ENCODE measurements at places on chromosomes 11 and 22.

GRCh38 chr11:12212821-12213185, 102.4 kb downstream of the MICAL2 start:
- no peak for DNase-seq

- no peak for DNase-seq
These were observed 17.5 kb downstream of the GAB2 start for GRCh38 chr11:78400116-78400515.

GRCh38 chr11:46389450-46390330, 1.9 kb downstream of the CHRM4 start:
- DNase-seq = peak; percentile 82

DNA sequence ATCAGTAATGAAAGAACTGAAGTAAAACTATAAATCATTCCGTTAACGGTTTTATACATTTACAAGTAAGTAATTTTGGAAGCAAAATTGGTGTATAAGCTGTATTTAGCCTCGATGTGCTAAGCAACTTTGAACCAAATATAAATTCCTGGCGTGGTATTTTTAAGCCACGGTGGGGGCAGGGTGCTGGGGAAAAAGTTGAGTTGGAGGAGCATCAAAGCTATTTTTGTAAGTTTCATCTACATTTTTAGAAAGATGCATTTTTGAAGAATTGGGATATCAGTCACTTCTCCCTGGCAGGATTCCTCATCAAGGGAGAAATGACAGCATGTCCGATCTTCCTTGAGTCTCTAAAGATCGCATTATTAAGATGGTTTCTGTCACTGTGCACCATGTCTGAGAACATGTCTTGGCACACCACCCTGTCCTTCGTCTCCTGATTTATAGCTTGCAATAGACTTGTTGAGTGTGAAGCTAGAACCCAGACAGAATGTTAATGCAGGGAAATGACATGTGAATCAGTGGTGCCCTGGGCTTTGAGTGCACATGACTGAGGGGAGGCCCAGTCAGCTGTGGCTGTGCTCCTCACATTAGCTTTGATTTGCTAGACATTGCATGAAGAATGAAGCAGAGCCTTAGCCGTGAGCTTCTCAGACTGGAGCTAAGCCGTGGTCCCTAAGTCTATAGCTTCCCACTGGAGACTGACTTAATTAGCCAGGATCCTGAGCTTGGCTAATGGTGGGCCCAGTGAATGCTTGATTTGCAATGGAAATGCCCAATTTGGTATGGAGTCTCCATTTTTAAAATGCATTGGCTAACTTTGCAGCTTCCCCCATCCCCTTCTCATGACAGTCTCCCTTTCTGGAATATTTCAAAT, 127.0 kb downstream of the COMMD9 start:
- DNase-seq = no peak

- DNase-seq = no peak
These were observed 356.4 kb downstream of the DYNC2H1 start for GRCh38 chr11:103465555-103466140.

DNA sequence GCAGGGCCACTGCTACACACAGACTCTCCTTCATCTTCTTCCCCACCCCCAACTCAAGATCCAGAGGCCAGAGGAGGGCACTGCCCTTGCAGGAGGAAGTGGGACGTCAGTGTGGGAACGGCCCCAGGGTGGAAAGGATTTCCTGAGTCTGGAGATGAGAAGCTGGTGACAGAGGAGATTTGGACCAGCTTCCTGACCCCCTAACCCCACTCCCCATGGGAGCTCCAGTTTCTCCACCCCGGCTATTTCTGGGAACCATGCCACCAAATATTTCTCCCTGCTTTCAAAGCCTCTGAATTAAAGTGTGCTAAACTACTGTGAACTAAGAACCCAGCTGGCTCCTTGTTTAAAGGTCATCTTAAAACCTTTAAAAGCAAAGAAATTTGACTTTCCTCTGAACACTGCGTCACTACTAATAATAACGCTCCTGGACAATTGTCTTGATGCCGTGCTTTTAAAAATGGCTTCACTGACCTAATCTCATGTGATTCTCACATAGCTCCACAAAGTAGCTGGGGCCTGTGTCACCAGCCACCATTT, 46.6 kb downstream of the CWC15 start:
- peak; percentile 86 for DNase-seq

- DNase-seq = no peak
These were observed 61.1 kb downstream of the CHRDL2 start for GRCh38 chr11:74670171-74670570.

GRCh38 chr11:45942381-45942780, 19.9 kb downstream of the LARGE2 start:
- DNase-seq = no peak

DNA sequence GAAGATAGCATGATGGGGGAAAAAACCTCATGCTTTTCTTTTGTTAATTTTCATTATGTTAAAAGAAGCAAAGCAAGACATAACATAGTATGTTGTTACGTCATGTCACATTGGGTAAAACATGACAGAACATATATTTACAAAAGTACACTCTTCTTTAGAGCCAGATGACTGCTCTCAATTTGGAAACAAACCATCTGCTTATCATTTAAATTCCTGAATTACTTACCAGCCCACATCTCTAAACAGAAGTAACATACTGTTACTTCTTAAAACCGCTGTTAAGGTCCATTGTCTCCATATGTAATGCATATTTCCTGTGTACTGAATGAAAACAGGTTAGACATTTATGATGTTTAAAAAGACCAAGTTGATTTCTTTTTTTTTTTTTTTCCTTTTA, 100.0 kb downstream of the TMEM135 start:
- DNase-seq = no peak

DNA sequence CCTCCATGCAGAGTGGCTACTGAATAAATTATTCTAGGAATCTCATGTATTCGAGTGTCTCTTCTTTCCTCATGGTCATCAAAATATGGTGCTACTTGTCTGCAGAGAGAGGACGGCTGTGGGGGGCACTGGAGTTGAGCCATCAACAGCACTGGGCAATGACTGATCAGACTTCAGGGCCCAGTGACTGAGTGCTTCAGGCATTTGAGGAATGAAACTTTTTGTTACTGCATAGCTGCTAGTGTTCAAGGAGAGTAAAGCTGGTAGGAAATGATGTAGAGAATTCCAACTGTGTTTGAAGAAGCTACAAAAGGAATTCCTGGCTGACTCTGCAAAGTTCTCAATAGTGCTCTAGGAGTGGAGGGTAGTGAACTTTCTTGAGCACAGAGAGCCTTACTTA, 277.7 kb downstream of the CADM1 start:
- peak; percentile 55 for DNase-seq

GRCh38 chr11:118663902-118664301, 15.5 kb downstream of the TREH start:
- no peak for DNase-seq

- no peak for DNase-seq
These were observed 80.1 kb downstream of the INSC start for GRCh38 chr11:15194671-15195415.

GRCh38 chr11:114068327-114068726, 8.8 kb downstream of the ZBTB16 start:
- no peak for DNase-seq

- DNase-seq = no peak
These were observed 236.0 kb downstream of the DLG2 start for GRCh38 chr11:85391141-85391540.

DNA sequence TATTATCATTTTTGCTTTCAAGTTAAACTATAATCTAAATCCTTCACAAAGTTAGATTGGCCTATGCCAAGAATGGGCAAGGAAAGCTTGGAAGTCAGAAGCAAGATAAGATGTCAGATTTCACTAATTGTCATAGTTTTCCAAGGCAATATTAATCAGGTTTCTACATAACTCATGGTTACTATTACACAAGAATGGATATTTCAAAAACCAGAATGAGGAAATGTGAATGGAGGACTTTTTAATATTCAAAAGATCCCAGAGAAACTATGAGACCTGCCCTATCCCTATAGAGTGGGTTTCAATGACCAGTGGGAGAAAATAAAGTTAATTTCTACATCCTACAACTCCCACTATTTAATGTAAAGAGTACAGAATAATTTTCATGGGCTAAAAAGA, 203.2 kb downstream of the CASP12 start:
- no peak for DNase-seq

DNA sequence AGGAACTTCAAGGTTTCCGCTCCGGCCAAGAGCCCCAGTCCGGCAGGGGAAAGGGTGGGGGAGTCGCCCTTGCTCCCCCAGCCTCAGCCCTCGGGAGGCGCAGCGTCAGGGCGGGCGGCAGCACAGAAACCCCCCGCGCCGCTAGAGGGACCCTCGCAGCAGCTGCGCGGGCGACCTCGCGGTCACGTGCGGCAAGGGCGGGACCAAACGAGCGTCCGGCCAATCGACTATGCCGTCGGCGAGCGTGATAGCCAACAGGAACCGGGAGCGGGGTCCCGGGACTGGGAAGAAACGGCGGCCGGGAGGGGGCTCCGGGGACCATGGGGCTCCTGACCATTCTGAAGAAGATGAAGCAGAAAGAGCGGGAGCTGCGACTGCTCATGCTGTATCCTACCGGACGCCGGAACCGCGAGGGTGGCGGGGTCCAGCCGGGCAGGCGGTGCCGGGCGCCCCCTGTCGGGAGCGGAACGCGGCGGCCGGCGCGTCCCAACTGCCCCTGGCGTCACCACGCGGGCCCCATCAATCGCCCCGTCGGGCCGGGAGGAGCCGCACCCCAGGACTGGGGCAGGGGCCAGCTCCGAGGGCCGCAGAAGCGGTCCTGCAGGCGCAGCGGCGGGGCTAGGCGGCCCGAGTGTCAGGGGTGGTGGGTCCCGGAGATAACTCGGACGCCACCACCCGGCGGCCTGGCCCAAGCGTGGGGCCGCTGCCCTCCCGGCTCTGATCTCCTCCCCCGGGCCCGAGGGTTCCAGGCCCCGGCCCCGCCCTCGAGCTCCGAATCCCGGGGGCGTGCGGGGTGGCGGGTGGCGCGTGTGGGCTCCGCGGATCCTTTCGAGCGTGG, at the start of gene ARL2:
Gene ARL2 (plus strand): TSS at position 273 of the 838 bp plus-strand sequence. CDS start 48 bp downstream, at position 321.
- peak; percentile 93 for DNase-seq

DNA sequence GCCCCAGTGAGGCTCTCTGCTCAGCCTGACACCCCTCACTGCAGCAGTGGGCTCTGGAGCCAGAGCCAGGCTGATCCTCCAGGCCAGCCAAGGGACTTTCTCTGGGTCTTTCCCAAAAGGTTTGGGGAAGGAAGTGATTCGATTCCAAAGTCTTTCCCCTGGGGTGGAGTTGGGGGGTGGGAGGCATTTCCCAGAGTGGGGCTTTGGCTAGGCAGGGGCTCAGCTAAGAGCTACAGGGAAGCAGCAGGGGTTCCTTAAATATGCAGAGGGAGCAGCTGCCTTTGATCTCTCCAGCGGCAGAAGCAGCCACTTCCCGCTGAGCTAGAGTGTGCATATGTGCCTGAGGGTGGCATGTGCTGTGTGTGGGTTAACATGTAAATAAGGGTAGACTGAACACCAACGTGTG, 192.9 kb downstream of the INSC start:
- no peak for DNase-seq

- no peak for DNase-seq
These were observed 740 bp downstream of the GLYATL1 start for GRCh38 chr11:58940028-58940427.

DNA sequence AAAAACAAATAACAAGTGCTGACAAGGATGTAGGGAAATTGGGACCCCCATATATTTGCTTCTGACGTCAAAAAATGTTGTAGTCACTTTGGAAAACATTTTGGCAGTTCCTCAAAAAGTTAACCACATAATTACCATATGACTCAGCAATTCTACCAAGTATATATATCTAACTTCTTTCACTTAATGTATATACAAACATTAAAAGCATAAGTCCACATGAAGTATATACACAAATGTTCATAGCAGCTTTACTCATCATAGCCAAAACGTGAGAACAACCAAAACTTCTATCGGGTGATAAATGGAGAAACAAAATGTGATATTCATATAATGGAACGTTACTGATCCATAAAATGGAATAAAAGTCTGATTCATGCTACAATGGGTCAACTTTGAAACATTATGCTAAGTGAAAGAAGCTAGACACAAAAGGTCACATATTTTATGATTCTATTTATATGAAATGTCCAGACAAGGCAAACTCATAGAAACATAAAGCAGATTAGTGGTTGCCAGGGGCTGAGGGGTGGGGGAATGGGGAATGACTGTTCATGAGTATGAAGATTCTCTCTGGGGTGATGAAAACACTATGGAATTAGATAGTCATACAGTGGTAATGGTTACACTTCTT, 48.7 kb upstream of the TEAD1 start:
- no peak for DNase-seq

- no peak for DNase-seq
These were observed 109.1 kb downstream of the KCNQ1 start for GRCh38 chr11:2553886-2554285.

GRCh38 chr22:50000587-50001387, 11.8 kb downstream of the IL17REL start:
- no peak for DNase-seq

- no peak for DNase-seq
These were observed 4.6 kb upstream of the CCDC188 start for GRCh38 chr22:20155330-20156041.

GRCh38 chr22:32919629-32920028, 118.1 kb downstream of the TIMP3 start:
- no peak for DNase-seq

GRCh38 chr22:32684148-32684821, 117.2 kb upstream of the TIMP3 start:
- DNase-seq = no peak

- no peak for DNase-seq
These were observed 996.5 kb downstream of the OPCML start for GRCh38 chr11:132535830-132536229.

DNA sequence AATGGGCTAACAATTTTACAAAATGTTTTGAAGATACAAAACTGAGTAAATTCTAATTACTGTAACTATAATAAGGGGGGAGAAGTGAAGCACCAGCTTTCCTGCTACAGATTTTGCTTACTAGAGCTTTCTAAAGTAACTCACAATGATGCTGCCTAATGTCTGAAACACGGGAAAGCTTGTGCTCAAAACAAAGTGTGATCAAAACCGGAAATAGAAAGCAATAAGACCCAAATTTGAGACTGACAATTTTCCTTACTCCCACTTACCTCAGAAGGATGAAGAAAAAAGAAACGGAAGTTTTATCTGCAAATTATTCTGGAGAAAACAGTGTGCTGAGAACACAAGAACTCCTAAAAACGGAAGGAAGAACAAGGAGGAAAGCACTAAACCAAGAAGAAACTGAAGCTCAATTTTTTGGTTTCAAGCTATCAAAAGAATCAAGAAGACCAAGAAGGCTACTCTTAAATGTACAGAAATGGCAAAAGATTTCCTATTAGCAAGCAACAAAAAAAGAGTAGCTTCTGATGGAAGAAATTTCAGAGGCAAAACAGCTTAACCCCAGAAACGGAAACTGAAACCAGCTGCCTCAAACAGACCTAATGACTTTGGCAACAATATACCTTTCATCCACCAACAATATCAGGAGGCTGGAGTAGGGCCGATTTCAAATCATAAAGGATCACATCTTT, 33.4 kb downstream of the AMBRA1 start:
- DNase-seq = no peak

- no peak for DNase-seq
These were observed 125.0 kb downstream of the FAT3 start for GRCh38 chr11:92349486-92350156.

DNA sequence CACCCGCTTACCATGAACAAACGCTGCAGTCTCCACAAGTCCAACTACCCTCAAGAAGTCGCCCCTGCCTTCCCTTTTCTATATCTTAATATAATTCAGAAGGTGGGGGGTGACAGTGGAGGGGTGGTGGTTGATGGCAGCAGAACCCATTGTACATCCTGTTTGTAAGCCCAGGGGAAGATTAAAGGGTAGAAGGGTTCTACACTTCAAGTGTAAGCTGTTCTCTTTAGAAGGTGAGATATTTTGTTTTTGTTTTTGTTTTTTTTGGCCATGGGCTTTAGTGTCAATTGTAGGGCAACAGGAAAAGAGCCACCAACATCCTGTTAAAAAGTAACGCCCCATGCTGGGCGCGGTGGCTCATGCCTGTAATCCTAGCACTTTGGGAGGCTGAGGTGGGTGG, 34.9 kb upstream of the RRAS2 start:
- no peak for DNase-seq
